ENCODE measurements at places on chromosomes 5 and 9.

DNA sequence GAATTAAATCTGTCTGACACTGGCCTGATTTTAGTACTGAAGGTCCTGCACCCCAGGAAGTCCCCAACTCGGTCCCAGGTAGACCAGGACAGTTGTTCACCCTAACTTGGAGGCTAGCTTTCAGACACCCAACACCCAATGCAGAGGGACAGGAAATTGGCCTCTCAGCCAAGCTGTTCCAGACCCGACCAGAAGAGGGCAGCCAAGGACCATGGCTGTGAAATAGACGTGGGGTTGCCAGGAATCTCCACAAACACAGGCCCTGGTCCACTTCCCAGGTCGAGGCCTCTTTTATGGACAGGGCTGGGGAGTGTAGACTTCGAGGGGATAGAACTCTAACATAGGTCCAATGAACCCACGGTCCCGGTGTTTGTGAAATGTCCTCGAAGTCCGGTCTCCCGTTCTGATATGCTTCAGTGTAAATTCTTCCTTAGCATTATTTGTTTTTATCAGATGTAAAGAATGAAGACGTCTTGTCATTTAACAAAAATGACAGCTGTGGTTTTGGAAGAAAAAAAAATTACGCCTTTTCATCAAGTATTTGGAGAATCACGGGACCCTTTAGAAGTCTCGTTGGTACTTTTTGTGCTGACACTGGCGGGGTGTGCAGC, 260.3 kb upstream of the ADAMTS16 start:
- DNase-seq: peak; percentile 9

- DNase-seq: no peak
Measured at GRCh38 chr9:13956107-13956506, 357.8 kb downstream of the NFIB start.

DNA sequence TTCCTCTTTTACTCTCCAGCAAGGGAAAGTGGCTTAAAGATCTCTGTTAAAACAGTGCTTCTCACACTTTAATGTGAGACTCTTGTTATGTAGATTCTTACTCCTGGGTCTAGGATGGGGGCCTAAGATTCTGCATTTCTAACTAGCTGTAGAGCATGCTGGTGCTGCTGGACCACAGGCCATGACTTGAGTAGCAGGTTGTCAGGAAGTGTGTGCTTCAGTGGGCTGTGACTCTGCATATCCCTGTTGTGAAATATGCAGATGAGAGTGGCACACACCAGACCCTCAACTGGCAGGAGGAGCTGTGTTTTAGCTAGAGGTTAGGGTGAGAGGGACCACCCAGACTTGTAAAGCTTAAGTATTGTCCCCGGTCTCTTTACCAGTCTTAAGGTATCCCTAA, 191.1 kb upstream of the DMRT1 start:
- DNase-seq: no peak

DNA sequence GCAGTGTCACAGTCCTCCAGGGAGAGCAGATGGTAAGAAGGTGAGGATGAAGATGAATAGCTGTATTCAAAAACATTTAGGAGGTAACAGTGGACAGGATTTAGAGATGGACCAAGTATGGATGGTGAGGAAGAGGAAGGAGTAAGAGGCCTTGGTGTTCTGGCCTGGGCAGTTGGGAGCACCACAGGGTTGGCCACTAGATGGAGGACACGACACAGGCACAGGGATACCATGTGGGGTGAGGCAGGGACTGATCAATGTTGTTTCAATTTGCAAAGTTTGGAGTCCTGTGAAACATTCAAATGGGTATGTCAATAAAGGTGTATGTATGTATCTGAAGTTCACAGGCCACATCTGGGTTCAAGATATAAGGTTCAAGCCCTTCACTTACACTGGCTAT, 141.1 kb upstream of the RASEF start:
- DNase-seq: no peak

DNA sequence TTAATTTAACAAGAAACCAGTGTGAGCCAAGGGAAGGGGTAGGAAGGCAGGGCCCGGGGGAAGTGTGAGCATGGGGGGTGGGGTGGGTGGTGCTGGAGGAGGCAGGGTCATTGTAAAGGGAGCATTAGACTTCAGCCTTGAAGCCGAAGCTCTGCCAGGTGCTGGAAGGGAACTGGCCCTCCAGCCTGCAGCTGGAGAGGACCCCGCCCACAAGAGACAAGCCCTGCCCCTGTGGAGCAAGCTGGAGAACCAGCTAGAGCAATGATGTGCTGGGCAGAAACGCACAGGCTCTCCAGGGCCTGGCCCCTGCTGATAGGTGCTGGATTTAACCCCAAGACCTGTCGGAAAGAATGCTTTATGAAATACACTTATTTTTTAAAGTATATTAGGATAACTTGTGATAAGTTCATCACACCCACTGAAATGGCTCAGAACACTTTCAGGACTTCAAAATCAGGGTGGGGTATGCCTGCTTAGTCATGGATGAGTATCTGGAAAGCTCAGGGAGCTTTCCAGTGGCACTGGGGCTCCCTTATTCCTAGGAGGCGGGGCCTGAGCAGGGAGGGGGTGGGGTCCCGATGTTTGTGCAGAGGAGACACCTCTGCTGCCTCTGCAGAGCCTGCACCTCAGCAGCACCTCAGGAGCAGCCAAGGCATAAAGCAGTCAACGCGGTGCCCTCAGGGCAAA, 27.1 kb downstream of the UBE2QL1 start:
- DNase-seq: no peak

GRCh38 chr9:38423973-38424843, at the start of gene IGFBPL1:
Gene IGFBPL1 (minus strand): TSS chr9:38424454. CDS start chr9:38424424, 30 bp downstream.
- no peak for DNase-seq

DNA sequence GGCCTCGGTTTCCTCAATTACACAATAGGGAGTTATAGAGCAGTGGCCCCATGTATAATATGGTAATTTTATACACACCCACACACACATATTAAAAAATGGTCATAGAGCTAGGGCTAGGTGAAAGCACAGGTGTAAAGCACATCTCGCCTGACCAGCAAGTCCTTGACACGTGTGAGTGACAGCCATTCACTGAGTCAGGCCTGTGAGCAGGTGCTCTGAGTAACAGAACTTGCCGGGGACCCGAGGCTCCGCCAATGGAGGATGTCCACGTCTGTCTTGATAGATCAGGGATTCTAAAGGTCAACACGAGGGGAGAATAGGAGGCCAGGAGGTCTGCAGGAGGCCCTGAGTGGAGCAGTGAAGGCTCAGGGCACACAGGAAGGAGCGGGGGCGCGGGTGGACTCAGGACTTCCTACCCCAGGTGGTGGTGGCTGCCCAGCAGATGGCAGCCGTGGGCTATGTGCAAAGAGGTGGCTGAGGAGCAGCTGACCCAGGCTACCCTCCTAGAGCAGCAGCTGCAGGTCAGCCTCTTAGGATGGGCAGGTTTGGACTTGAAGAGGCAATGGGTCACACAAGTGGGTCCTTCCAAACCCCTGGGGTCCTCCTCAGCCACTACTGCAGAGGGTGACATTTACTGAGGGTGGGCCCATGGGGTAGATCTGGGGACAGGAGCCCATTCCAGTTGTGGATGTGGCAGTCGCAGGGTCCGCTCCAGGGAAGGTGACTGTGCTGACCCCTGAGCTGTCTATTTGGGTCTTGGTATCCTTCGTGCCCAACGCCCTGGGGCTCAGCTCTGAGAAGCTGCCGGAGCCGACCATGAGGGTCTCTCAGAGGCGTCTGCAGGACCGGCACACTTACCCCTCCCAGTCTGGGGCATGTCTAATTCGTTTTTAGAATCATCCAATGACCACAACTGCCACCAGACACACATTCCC, 45.9 kb downstream of the PRRT1B start:
- DNase-seq: peak; percentile 75

GRCh38 chr9:80792726-80793125, 896.6 kb downstream of the TLE1 start:
- no peak for DNase-seq

DNA sequence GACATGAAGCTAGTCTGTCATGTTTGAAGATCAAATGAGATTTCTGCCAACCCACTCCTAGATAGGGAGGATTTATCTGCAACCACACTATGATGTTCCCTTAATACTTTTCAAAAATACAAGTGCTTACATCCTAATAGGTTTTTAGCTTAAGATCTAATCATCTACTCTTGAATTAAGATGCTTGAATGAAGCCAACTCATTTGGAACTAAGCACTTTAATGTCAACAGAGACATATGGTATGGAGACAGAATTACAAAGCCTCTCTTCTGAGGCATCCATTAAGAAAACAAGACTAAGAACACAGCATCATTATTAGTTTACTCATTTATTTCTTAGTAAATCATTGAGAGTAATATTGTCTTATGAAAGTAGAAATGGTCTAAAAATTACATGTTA, 139.3 kb upstream of the NFIB start:
- no peak for DNase-seq

DNA sequence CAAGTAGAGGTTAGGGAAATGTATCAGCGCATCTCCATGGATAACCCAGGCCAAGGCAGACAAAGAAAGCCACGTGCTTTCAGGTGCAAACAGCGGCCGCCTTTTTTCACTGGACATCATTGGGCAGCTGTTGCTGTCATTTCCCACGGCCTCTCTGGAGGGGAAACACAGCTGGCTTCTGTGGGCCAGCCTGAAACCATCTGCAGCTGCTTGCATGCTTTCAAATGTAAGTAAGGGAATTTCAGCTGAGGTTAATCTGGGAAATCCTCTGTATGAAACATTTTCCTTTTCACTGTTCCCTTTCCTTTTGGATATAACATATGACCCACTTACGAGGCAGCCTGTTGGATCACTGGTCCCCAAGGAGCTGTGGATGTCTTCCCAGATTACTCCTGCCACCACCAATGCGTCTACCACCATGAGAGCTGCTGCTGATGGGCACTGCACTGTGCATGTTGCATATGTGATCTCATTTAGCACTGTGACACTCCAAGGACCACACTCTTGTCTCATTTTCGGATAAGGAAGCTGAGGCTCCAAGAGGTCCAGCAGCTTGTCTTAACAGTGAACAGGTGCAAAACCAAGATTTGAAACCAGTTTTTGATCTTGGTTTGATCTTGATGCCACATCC, 106.3 kb downstream of the C9orf152 start:
- DNase-seq: no peak

- DNase-seq: no peak
Measured at GRCh38 chr9:70177121-70177520, 81.7 kb upstream of the SMC5 start.

DNA sequence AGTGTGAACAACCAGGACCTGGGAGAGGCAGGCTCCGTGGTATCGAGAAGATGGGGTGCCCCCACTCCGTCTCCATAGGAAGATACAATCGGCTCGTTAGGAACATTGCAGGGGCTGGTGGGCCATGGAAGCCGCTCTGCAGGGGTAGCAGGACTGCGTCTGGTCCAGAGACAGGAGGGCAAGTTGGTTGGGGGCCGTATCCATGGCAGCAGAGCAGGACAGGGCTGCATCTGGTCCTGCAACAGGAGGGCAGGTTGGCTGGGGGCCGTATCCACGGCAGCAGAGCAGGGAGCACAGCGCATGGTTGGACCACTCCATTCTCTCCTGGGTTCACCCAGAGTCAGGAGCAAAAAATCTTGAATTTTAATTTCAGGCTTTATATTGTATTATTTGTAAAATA, 98.2 kb downstream of the ANKRD33B start:
- DNase-seq: no peak

GRCh38 chr9:73039271-73040263, 86.7 kb upstream of the ALDH1A1 start:
- no peak for DNase-seq

- no peak for DNase-seq
Measured at GRCh38 chr9:114900942-114901802, 29.2 kb downstream of the TNFSF8 start.

- DNase-seq: peak; percentile 16
Measured at GRCh38 chr5:134370311-134370870, 978 bp upstream of the UBE2B start.

GRCh38 chr9:122060481-122060880, 32.6 kb downstream of the TTLL11 start:
- DNase-seq: no peak

DNA sequence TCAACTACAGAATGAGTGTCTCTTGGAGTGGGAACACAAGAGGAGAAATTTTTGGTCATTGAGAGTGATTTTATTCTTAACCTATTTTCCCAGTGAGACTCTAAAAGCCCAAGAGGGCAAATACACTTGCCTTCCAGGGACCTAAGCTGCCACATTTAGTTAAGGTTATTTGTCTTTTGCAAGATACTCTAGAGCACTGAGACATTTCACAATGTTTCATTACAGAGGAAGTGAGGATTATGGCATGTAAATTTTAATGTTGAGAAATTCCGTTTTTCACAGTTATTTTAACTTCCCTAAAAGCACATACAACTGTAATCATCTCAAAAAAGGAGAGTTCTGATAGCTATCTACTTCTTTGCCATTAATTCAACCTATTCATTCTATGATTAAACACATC, 38.7 kb upstream of the RAB3C start:
- DNase-seq: no peak

GRCh38 chr9:131843989-131844744, 104.3 kb upstream of the RAPGEF1 start:
- DNase-seq: no peak

Data from CD4-positive, alpha-beta T cell treated with Interleukin-2 at 100 ng/mL for 4 hours (primary cell).